Kidney (tissue), 22 donors: ENCODE measurements at places on chromosomes 12 and 14. TPM values are rescaled to one million over a fixed set of nuclear protein-coding genes. Genes with fewer than 3 reads are reported as not detected.

DNA sequence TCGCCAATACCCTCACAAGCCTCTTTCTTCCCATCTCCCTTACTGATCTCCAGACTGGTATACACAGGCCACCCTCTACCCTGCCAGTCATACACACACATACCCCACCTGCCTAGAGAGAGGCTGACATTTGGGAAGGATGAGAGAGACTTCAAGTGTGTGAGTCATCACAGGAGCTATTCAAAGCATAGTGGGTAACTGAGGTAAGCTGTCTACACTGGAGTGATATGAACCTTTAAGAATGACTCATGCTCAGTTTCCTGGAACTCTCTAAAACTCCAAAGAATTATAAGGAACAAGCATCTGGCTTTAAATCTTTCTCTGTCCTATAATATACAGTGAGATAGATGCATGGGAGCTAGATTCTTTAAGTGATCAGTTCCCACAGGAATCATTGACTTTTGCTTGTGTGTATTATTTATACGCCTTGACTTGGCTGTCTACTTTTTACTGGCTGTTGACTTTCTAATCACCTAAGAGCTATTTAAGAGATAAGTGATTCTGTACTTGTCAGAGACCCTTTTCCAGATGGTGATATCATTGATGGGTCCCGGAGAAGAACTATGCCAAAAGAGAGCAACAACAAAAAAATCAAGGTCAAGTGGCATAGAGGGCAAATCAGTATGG, 5.8 kb downstream of the IGF1 start:
- no peak for DNase-seq

FBXO21 gene
- 28.9 TPM for polyA plus RNA-seq

DHRS2 gene
- 2.4 TPM for polyA plus RNA-seq

GRCh38 chr14:55107766-55108554, 21.1 kb upstream of the LGALS3 start:
- no peak for DNase-seq

GRCh38 chr14:100443603-100444002, 120.5 kb downstream of the SLC25A47 start:
- DNase-seq: no peak

GEMIN2 gene
- 17.2 TPM for polyA plus RNA-seq

JPH4 gene
- polyA plus RNA-seq: 3.6 TPM

RHEBL1 gene
- 0.52 TPM for polyA plus RNA-seq

RNF212B gene
- polyA plus RNA-seq: 2.8 TPM

SSTR1 gene
- 1.3 TPM for polyA plus RNA-seq

SH2B3 gene
- 7.3 TPM for polyA plus RNA-seq

SUSD6 gene
- polyA plus RNA-seq: 14.3 TPM

DNA sequence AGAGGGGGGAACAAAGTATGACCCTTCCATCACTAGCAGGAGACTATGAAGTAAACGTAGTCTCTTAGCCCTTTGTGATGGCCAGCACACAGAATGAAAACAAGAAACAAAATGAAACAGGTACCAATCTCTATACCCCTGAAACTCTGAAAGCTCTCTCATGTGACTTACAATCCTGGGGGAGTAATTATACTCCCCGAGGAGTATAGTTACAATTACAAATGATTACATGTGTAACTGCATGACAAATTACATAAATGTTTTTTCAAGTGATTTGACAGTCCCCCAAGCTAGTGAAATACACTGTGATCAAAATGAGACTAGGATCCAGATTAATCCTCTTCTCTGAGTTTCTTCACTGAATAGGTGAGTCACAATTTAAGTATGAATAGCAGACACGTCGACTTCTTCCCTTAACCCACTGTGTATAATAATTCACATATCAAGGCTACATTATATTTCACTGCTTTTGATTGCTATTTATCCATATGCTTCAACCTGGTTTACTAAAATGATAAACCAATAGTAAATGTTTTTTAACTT, 74.0 kb downstream of the SPTSSA start:
- DNase-seq: no peak
